ENCODE measurements at places on chromosomes 12 and 14. TPM values are rescaled to one million over a fixed set of nuclear protein-coding genes. Genes with fewer than 3 reads are reported as not detected.

The KCNC2 gene
- total RNA-seq, result not detected

The CMA1 gene
- total RNA-seq, result not detected

The VPS37B gene
- 32.1 TPM for total RNA-seq

The FAM181A gene
- not detected for total RNA-seq

The PSMB11 gene
- not detected for total RNA-seq

The AQP6 gene
- total RNA-seq, result not detected

The GALNT9 gene
- total RNA-seq, result 0.22 TPM
